Activated T-cell treated with anti-CD3 and anti-CD28 coated beads, Interleukin-2, amount 50 U/mL, for 72 hours (primary cell): ENCODE measurements at places on chromosomes 2 and 18.

GRCh38 chr2:220552790-220553535 lies 925.5 kb downstream of the SLC4A3 start:
- no peak for DNase-seq

- no peak for DNase-seq
Measured at GRCh38 chr2:213022987-213023386, 128.4 kb downstream of the IKZF2 start.

- no peak for DNase-seq
Measured at GRCh38 chr18:12255626-12256026, 1.5 kb downstream of the CIDEA start.

DNA sequence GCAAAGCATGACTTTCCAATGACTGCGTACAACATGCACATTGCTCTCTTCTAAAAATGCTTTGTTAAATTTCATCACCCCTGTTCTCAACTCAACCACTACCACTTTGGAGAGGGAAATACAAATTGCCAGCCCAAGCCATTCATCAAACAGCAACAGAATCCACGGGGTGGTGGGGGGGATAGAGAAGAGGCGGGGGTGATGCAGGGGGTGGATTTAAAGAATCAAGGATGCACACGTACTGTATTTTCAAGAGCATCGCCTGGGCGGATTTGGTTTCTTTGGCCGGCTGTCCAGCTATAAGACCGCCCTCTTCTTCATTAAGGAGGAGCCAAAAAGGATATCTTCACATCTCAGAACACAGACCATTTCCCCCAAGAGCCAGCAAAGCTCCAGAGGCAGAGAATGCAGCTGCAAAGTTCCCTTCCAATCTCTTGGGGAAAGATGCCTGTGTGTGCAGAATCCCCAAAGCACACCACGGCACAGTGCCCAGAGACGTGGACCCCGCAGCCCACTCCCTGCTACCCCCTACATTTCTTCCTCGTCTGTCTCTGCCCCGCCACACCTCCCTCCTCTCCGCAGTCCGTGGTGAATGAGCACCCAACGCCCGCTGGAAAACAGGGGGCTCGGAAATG lies 977 bp downstream of the SLC8A1 start:
- DNase-seq = no peak

DNA sequence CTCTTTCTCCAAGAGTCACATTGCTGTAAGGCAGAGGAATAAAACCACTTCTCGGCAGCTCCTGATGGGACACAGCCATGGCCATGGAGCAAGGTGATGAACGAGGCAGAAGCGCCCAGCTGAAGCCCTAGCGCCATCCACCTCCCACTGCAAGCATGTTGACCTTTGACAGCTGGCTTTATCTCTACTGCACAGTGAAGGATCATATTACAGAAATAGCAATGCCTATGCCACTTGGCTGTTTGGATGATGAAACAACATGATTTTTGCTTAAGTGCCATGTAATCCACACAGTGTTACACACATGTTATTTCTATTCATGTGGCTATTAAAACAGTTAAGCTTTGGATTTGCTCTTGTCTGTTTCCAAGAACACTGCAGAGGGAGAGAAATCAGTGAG lies 167.7 kb downstream of the VAPA start:
- DNase-seq = no peak

DNA sequence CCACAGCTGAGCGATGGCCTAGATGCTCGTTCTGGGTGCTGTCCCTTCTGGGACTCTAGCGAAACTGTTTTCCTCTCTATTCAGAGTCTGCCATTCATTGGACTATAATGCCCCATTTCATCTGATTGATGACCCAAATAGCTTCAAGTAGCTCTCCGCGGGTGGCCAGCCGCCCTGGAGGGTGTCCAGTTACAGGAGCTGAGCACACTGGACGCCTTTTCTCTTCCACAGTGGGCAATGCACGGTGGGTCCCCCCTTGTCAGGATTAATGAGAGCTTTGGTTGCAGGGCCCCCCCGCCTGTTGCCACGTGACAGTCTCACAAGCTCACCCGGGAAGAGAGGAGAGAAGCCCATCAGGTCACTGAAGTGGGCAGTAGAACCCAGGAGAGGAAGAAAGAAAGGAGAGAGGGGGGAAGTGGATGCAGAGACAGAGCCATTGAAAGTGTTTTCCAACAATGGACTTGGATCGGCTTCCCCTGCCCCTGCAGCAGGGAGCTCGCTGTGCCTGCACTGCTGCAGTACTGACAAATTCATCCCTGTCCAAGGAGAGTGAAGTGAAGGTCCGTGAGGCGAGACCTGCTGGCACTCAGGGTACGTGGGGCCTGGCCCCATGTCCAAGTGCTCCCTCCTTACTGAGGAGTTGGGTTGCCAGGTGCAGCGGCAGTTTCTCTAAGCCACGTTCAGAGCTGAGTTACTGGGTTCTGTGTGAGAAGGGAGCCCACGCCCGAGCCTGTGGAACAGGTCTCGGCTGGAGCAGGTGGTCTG lies 44.8 kb downstream of the DIPK1C start:
- no peak for DNase-seq

DNA sequence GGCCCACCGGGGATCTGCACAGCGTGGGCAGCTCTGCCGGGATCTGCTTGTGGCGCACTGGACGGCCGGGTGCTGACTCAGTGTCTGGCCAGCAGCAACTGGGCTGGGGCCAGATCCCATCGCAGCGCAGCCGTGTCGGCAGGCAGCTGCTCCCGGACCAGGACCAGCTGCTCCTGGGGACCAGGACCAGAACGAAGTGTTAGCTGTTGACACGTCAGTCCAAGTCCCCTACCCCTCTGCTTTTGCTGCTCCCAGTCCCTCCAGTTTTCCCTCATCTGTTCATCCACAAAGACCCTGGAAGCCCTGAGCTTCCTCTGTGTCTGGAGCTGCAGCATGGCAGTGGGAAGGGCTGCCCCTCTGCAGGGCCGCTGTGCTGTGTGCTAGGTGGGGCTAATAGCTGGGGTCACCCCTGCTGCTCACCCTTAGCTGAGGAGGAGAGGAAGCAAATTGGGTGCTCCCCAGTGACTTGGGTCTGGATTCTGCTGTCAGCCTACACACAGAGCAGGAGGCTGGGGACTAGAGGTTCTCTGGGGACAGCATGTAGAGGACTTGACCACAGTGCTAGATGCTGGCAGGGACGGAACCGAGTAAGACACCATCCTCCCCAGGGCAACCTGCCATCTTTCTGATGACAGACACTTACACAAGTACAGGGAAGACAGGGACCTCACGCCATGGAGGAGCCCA lies 16.9 kb upstream of the KIF1A start:
- DNase-seq = no peak

GRCh38 chr2:197998702-197999101 lies 194.3 kb downstream of the PLCL1 start:
- peak; percentile 29 for DNase-seq

- DNase-seq = peak; percentile 96
Measured at GRCh38 chr2:27071277-27071989, at the start of gene OST4. OST4 (minus strand) TSS chr2:27071654.

DNA sequence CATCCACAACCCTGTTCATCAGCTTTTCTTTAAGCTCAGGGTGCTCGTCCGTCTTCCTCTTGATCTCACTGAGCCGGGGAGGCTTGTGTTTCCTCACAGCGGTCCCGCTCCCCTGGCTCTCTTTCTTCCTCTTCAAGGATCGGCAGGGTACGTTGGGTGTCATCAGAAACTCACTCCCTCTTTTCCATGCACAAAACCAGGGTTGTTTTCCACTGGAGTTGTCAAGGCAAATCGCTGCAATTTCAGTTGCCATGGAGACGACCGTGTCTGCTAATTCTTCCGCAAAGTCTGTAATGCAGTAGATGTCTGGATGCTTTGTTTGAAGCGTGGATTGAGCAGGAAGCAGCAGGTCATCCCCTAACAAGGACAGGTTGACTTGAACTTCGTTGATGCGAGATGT lies 146.4 kb downstream of the DAW1 start:
- DNase-seq = no peak
